Stimulated activated CD4-positive, alpha-beta T cell treated with anti-CD3 and anti-CD28 coated beads, Interleukin-4, amount 100 ng/mL, for 4 hours (primary cell): ENCODE measurements at places on chromosomes 13 and 19.

GRCh38 chr13:109998684-109999533 is 212.5 kb upstream of the IRS2 start:
- no peak for DNase-seq

DNA sequence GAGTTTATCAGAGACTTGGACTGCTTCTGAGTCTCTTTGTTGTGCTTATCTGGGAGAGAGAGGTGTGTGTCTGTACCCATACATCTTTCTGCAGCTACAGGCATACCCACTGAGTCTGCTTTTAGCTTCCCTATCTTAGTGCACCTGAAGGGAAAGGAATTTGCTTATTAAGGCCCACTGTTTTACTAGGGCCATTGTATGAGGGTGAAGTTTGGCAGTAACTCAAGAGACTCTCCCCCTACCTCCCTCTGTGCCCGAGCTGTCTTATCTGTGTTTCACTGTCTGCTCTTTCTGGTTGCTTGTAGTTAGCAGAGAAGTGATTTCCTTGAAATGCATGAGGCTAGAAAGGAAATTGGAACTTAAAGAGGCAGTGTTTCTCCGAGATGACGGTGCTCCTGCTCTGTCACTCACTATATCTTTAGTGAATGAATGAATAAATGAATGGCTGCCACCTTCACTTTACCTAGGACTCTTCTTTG is 678 bp upstream of the CD33 start:
- DNase-seq: no peak

GRCh38 chr13:37364007-37364406 is 234.6 kb downstream of the POSTN start:
- no peak for DNase-seq

- DNase-seq: no peak
Measured at GRCh38 chr13:33434676-33435075, 149.1 kb upstream of the STARD13 start.

GRCh38 chr13:60969656-60970055 is 446.0 kb downstream of the PCDH20 start:
- DNase-seq: no peak

- no peak for DNase-seq
Measured at GRCh38 chr19:46297700-46298478, 1.0 kb downstream of the HIF3A start.

DNA sequence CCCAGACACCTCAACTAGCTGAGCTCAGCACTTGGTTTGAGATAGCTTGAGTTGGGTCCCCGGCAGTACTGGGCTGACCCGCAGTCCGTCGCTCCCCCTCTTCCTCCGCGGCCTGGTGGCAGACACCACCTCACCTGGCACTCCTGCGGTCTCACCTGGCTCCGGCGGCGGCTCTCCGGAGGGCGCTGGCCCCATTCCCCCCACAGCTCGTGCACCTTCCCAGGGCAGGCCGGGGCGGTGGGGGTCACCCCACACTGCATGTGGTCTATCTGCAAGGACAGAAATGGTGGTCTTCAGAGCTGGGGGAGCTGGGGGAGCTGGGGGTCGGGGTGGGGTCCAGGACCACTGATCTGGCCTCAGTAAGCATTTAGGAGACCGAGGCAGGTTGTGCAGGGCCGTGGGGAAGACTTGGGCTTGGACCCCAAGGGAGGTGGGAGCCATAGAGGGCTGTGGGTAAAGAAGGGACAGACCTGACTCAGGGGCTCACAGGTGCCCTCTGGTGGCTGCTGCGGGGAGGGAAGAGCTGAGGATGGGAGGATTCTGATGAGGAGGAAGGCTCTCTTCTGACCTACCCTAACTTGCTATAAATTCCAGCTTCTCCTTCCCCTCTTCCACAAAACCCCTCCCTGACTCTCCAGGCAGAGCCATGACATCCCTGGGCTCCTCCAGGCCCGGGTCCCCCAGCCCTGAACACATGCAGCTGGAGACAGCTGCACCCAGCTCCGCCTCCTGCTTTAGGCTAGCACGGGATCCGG is 6.7 kb upstream of the PLIN4 start:
- peak; percentile 67 for DNase-seq

DNA sequence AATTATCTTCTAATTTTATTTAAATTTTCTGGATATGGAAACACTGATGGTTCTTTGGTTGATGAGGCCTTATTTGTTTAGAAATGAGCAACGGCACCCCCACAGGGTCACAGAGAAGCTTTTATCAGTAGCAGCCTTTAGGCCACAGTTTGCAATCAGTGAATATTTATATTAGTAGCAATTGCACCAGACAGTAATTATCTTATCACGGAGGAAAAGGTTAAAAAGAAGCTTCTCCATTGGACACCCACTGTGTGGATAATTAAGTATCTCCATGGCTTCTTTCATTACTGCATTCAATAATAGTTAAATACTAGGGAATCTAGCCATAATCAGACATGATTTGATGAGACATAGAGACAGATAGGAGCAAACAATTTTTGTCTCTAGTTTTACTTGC is 2099.2 kb upstream of the PCDH20 start:
- no peak for DNase-seq

DNA sequence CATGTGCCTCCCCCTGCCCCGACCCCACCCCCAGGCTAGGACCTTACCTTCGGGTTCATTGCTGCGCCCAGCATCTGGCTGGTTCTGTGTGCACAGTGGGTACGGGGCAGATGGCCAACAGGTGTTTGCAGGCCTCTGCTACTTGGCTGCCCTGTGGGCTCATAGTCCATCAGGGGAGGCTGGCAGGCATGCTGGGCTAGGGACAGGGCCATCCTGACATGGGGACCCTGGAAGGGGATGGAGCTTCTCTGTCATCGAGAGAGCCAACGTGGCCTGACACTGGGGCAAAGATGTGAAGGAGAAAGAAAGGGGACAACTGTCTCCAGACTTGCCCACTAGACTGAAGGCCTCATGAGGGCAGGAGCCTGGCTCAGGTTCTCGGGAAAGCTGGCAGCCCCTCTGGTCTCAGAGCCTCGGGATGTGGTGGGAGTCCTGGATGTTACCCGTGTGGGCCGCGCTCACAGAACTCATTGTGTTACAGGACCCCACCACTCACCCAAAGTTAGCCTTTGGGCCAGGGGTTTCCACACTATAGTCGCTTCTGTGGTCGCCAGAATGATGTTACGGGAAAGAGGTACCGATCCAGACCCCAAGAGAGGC is 4.7 kb downstream of the ZNF536 start:
- no peak for DNase-seq

- DNase-seq: peak; percentile 27
Measured at GRCh38 chr13:101618440-101619187, 166.1 kb downstream of the ITGBL1 start.

DNA sequence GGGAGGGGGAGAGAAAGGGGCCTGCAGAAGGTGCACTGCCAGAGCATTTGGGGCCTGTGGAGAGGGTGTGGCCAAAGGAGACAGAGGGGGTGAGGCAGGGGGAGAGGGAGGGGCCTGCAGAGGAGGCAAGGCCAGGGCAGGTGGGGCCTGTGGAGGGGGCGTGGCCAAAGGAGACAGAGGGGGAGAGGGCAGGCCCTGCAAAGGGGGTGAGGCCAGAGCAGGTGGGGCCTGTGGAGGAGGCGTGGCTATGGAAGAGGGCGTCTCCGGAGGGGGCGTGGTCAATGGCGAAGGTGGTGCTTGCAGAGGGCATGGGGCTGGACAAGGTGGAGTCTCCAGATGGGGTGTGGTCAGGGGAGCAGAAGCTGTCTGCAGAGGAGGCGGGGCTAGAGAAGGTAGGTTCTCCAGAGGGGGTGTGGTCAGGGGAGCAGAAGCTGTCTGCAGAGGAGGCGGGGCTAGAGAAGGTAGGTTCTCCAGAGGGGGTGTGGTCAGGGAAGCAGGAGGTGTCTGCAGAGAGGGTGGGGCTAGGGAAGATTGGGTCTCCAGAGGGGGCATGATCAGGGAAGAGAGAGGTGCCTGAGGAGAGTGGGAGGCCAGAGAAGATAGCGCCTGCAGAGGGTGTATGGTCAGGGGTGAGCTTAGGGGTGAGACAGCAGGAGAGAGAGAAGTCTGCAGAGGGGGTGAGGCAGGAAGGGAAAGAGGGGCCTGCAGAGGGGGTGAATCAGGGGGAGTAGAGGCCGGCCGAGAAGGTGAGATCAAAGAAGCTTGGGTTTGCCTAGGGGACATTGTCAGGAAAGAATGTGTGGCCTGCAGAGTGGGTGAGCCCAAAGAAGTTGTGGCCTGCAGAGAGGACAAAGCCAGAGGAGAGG is 3.4 kb downstream of the PRR36 start:
- peak; percentile 30 for DNase-seq

DNA sequence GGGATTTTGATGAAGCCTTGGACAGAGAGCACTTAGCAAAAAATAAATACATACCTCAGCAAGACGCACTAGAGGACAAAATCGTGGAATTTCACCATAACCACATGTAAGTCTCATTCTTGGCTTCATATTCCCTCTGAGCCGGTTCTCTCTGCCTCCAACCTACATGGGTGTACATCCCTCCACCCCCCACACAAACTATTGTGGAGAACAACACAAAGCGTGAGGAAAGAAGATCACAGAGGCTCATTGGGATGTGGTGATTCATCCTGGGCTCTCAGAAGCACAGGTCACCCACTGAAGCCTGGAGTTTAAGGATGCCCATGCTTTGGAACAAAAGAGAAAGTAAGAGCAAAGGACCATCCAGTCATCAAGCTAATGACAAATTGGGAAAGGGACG is 192.2 kb downstream of the STK24 start:
- DNase-seq: no peak

DNA sequence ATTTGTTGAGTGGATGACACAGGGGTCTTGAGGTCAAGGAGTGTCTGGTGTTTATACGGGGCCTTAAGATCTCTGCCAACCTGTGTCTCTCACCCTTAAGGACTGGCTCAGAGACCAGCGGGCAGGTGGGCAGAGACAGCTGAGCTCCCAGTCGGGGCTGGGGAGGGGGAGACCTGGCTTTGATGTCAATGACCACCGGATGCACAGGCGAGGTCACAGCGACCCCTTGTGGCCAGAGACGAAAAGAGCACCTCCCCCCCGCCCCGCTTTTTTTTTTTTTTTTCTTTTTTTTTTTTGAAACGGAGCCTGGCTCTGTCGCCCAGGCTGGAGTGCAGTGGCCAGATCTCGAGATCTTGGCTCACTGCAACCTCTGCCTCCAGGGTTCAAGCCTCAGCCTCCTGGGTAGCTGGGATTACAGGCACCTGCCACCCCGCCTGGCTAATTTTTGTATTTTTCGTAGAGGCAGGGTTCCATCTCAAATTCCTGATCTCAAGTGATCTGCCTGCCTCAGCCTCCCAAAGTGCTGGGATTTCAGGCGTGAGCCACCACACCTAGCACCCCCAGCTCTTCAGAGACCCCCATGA is 12.1 kb upstream of the KLK14 start:
- DNase-seq: no peak

DNA sequence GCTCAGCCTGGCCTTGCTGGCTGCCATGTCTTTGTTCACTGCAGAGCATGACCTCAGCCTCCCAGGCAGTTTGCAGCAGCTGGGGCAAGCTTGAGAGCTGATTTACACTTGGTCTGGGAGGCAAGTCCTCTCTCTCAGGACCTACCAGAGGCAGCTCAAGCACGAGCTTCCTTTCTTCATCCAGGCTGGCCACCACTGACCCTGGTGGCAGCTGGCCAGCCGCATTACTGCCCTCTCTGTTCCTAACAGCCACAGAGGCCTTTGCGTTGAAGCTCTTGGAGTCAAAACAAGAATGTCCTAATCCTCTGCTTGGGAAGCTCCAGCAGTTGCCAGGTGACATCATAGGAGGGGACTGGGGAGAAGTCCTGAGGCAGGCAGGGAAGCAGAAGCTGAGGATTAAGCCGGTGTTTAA is 85.7 kb downstream of the NUFIP1 start:
- no peak for DNase-seq

- no peak for DNase-seq
Measured at GRCh38 chr13:48159826-48160225, 64.9 kb upstream of the MED4 start.
